ENCODE measurements at places on chromosomes 11 and 22. TPM values are rescaled to one million over a fixed set of nuclear protein-coding genes. Genes with fewer than 3 reads are reported as not detected.

Gene C22orf23
- polyA plus RNA-seq = 0.95 TPM

DNA sequence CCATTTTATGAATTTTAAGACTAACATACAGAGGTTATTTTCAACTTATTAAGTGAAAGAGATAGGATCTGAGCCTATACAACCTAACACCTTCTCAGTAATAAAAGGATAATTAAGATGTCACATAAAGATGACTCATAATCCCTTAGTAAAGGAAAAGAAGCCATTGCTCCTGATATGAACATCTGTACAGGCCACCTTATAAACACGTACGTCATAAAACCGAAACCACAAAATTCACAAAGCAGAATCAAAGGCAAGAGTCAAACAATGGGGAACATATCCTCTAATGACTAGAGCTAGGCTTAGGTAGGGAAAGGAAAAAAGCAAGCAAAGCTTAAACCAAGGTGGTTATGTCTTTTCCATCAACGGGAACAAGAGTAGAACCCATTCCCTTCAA lies 103.5 kb downstream of the KCNA4 start:
- no peak for DNase-seq

- no peak for DNase-seq
Observed at GRCh38 chr11:116994195-116994594, 104.0 kb downstream of the SIK3 start.

GRCh38 chr11:2086239-2087040 lies 52.7 kb downstream of the IGF2 start:
- no peak for DNase-seq

GRCh38 chr22:30178181-30179126 lies 68.1 kb downstream of the LIF start:
- DNase-seq = no peak

- DNase-seq = no peak
Observed at GRCh38 chr22:37182101-37182948, 5.7 kb downstream of the C1QTNF6 start.

- no peak for DNase-seq
Observed at GRCh38 chr22:37929390-37929789, 23.3 kb downstream of the MICALL1 start.

- no peak for DNase-seq
Observed at GRCh38 chr11:113991718-113992458, 17.0 kb downstream of the HTR3A start.

DNA sequence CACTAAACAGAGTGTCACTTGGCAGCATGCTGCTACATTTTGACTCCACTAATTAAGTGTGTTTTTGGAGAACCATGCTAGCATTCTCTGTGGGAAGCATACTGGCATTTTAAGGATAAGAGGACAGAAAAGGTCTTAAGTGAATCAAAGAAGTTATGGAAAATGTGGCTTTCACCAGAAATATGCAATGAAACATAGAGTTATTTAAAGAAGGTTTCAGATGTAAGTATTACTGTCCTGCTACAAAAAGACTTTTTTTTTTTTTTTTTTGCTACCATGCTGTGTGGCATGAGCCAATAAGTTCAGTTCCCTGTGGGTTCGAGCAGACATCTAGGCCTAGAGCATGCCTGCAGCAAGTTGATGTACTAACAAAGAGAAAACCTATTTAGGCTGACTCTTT lies 187.6 kb downstream of the MSANTD4 start:
- DNase-seq = no peak

GRCh38 chr11:130726234-130727037 lies 189.8 kb downstream of the SNX19 start:
- DNase-seq = peak; percentile 57

- DNase-seq = no peak
Observed at GRCh38 chr11:108863528-108863927, 198.7 kb downstream of the DDX10 start.

DNA sequence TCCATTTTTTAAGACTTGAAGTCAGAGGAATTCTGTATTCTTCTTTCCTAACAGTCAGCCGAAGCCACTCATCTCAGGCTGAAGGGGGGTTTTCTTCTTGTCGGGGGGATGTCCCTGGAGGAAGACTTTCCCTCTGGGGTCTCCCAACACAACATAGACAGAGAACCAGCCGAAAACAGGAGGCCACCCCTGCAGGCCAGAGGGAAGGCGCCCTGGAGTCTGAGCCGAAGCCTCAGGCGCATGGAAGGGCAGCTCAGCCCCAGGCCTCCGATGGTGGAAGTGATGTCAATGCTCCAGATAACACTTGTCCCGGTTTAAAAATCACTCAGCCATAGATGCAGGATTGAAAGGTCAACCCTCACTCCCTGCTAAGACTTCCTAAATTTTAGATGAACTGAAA lies 1393.0 kb downstream of the TBC1D22A start:
- no peak for DNase-seq

- DNase-seq = no peak
Observed at GRCh38 chr11:93131709-93132108, 66.1 kb downstream of the SLC36A4 start.

- DNase-seq = no peak
Observed at GRCh38 chr11:29734287-29734686, 282.5 kb downstream of the KCNA4 start.

DNA sequence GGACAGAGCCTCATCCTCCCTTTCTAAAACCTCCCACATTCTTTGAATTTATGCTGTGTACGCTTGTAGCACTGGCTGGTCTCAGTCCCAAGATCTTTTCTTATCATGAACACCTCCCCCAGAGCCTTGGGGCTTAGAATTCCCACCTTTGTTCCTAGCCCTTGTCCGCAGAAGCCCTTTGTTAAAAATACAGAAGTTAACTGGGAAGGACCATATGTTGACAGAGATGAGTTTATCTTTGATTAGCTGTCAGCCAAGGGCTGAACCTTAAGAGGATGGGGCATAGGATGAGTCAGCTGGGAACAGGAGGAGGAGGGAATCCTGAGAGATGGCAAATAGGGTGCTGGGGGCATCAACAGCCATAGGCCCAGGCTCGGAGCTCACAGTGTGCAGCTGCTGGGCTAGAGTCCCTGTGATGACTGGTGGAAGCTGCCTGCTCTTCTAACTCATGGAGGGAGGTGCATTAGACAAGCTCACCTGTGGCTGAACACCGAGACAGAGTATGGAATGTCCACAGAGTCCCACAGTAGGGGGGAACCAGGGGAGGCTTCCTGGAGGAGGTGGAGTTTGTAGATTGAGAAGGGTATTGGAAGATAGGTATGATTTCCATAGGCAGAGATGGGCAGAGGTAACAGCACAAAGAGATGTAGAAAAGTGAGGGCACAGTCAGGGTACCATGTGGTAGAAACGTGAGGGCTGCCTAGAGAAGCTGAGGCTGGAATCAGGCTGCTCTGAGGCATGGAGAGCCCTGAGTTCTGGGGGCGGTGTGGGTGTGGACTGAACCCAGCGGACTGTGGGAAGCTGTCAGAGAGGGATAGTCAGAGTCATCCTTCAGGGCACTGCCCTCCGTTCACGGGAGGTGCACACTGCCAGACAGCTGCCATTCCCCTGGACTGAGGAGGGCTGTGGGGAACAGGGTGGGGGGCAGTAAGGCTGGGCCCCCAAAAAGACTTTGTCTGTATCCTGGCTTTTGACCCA lies 9.9 kb downstream of the MICAL2 start:
- DNase-seq = no peak

DNA sequence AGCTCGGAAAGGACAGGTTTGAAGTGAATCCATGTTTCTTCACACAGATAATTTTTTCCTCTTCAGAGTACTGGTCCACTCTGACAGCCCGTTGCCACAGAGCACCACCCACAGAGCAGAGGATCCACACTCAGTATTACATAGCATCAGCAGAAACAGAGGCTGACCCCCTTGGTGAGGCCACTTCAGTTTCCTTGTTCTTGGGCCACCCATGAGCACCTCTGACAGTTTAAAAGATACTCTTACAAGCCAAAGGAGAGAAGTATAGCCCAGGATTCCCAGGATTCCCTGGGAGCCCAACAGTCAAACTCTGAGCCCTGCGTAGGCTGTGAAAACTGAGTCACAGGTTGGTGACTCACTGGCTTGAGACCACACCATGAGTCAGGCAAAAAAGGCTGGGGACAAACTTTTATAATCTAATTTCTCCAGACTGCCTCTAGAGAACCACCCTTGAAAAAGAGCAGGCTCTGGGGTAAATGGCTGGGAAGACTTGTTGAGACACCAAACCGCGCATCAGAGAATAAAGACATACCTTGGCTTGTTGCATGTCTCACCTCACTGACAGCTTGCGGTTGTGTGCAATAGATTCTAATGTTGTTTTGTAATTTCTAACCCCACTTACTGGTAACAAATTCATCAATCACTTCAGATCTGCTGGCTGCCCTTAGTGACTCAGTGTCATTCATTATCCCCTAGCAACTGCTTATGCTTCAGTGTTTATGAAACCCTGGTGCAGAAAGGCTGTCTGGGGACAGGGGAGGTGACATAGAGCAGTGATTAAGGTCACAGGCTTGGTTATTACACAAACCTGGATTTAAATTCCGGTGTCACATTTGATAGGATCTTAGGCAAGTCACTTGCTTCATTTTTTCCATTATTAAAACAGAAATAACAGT lies 56.9 kb upstream of the PRSS23 start:
- DNase-seq = no peak

- DNase-seq = no peak
Observed at GRCh38 chr11:85279267-85279666, 347.9 kb downstream of the DLG2 start.

DNA sequence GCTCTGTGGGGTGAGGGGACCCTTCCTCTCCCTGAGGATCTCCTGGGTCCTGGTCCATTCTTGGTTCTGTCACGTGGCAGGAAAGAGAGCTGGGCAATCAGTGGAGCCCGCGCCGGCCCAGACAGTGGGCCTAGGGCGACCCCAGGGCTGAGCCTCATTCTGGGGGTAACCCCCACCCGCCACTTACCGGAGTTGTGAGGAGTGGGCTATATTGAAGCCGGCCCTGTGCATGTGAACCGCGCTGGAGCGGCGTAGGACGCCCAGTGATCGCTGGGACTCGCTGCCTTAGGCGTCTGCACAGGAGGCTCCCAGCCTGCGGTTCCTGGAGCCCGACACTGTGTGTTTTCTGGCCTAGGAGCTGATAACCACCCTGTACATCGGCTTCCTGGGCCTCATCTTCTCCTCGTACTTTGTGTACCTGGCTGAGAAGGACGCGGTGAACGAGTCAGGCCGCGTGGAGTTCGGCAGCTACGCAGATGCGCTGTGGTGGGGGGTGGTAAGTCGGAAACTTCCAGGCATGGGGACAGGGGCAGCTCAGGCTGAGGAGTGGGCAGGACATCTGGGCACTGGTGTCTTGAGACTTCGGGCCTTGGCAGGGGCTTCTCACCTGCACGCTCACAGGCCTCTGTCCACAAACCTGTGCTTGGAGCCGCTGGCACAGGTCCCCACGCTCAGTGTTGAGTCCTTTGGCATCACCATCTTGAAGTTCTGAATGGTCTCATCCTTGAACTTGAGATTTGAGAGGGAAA lies 127.1 kb downstream of the KCNQ1OT1 start:
- no peak for DNase-seq

All from urinary bladder (tissue), 4 donors.